ENCODE measurements at places on chromosomes 4 and X.
A peak's percentile ranks its signal among the peaks of the same experiment; 100 is the strongest.

DNA sequence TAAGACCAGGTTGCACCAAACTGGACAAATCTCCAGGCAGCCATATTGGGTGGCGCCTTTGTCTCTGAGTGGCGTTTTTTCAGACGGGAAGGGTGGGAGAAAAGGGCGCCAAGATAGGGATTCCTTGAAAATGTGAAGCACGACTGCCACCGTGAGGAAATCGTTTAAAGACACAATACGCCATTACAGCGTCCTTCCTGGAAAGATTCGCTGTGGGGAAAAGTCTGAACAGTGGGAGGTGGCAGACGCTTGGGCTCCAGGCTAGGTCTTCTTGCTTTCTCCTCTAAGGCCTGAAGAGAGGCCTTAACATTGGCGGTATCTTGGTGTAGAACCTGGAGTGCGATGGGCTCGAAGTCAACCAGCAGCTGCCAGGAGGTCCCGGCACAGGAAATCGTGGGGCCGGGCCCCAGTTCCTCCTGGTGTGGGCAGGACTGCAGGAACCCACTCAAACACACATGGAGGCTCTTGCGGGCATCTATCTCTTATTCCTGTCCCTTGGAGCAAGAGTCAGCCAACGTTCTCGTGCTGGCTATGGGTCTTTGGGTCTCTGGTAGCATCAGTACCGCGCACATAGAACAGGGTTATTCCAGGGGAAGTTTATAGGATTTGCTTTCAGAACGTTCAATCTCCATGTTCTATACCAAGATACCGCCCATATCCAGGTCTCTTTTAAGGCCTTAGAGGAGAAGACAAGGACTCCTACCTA lies 208.8 kb downstream of the OR13H1 start:
- no peak for DNase-seq

- DNase-seq: no peak
Measured at GRCh38 chr4:37982736-37983135, 22.5 kb downstream of the PTTG2 start.

DNA sequence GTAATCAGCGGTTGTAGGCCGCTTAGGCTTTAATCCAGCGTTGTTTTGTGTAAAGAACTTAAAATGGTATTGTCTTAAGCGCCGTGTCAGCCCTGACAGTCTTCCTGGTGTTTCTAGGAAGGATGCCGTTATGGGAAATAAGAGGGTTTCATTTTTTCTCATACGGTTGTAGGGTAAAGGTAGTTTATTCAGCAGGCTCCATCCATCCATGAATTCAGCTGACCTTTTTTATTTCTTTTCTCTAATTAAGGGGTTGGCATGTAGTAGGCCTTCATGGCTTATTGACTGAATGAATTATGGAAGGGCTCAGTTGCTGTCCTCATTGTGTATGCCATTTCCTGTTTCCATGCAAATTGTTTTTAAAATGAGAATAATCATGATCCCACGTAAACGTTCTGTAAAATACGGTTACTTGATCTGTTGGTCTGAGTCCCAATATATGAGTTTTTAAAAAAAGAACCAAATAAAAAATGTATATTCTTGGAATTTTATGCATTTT lies 693 bp downstream of the OCIAD1 start:
- peak; percentile 56 for DNase-seq

DNA sequence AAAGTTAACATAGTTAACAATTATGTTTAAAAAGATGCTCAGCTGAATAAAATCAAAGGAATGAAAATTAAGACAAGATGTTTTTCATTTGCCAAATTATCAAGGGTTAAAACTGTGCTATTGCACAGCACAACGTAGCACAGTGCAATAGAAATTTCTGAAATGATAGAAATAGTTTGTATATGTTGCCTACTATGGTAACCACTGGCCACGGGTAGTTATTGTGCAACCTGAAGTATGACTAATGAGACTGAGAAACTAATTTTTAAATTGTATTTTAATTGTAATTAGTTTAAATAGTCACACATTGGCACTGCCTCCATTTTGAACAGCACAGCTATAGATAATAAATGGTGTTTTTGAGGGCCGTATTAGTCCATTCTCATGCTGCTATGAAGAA lies 343.1 kb upstream of the FAM241A start:
- DNase-seq: peak; percentile 46

DNA sequence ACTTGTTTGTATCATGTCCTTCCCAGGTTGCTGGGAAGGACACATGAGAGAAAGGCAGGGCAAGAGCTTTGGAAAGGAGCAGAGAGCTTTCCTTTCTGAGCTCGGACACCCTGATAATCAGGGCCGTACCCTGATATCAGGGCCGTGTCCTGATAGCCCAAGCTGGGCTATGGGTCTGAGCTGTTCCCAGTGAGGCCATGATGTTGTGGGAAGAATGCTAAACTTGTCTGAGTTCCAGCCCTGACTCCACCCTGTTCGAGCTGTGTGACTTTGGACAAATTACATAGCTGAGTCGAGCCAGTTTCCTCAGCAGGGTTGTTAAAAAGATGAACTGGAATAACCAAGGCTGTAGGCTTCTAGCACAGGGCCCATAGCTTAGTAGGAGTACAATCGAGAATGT lies 3.3 kb upstream of the CXCR3 start:
- no peak for DNase-seq
